ENCODE measurements at places on chromosomes 2 and 18.

- no peak for DNase-seq
These were observed 197.6 kb downstream of the SLC4A3 start for GRCh38 chr2:219824996-219825395.

GRCh38 chr2:31238126-31238905 lies 4.4 kb downstream of the EHD3 start:
- DNase-seq = no peak

- peak; percentile 53 for DNase-seq
These were observed 51.0 kb upstream of the EML4 start for GRCh38 chr2:42117923-42118753.

- no peak for DNase-seq
These were observed 53.0 kb upstream of the SLC39A10 start for GRCh38 chr2:195603998-195604397.

DNA sequence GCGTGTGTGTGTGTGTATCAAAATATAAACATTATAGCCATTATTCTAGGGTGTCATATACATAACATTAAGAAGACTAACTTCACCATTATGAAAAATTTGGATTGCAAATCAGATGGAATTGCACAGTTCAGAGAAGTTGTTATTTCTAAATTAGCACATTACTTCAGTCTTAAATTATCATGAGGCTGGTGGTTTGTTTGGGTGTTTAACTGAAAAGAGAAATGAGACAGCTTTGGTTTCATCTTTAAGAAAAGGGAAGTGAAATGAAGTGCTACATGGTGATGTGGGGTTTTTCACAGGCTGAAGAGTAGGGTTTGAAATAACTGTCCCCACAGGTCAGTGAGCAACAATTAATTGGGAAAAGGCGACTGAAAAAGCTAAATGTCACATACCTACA lies 161.2 kb upstream of the XIRP2 start:
- DNase-seq = no peak

GRCh38 chr18:8406868-8407250 lies 202.4 kb upstream of the RAB12 start:
- no peak for DNase-seq

DNA sequence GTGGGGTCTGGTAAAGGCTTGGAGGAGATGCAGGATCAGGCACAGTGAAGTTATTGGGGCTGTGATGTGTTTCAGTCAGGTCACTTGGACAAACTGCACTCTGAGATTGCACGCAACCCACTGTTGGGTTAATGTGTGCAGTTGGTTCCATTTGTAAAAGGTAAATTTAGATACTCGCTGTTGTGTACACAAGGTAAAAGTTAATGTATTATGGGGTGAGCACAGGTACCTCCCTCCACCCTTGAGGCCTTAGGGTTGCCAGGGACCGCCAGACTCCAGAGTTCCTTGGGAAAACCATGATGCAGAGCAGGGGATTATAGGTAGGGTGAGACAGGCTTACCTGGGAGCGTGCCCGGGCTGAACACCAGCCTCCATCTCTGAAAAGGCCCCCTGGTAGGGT lies 20.1 kb downstream of the IMPA2 start:
- no peak for DNase-seq

GRCh38 chr2:136207665-136208064 lies 89.7 kb upstream of the CXCR4 start:
- no peak for DNase-seq

- DNase-seq = no peak
These were observed 93.7 kb downstream of the RBMS1 start for GRCh38 chr2:160399880-160400279.

Measured in GF-D8 (cell line).